ENCODE measurements at places on chromosomes 16 and 17.

DNA sequence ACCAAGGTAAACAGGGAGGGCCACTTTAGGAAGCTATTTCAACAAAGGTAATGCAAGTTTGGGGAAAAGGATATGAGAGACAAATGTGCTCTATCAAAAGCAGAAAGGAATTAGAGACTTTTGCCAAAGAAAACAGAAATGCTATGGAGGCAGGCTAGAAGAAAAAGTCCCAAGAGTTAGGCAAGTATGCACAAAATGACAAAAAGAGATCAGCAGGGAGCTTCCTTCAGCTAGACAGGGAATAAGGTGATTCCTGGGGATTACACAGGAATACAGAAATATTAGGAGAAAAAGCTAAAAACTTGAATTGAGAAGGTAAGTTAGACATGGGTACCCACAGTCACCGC lies 2.4 kb downstream of the FXR2 start:
- no peak for DNase-seq

DNA sequence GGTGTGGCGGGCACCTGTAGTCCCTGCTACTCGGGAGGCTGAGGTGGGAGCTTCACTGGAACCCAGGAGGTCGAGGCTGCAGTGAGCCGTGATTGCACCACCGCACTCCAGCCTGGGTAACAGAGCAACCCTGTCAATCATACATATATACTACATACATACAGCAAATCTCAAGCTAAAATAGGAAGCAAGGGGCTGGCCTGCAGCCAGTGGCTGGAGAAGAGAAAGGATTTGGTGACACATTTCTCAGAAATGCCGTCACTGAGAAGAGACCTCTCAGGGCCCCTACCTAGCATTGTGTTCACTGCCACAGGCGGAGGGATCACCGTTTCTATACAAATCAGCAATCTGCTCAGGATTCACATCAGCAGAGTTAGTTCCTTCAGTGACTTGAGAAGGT lies 16.9 kb downstream of the NARF start:
- peak; percentile 71 for DNase-seq

DNA sequence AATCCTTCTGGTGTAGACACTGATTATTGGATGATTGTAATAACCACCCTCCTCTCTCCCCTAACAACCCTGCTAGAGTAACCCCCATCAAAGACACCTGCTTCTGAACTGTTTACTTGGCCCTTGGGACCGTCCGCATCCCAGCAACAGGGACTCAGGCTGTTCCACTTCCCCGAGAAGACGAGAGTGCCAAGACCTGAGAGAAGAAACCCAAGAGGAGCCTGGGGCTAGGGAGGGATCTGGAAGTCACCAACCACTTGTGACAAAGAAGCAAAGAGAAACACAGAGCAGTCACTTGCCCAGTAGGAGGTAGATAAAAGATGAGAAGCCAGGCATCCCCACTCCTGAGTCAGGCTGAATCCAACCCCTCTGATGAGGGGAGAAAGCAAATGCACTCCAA lies 84.3 kb downstream of the CDH11 start:
- no peak for DNase-seq

GRCh38 chr16:57032931-57033330 lies 43.6 kb downstream of the NLRC5 start:
- no peak for DNase-seq

- DNase-seq = no peak
Measured at GRCh38 chr17:76914937-76915336, 46.7 kb downstream of the MGAT5B start.

- no peak for DNase-seq
Measured at GRCh38 chr17:74856112-74856511, 3.6 kb downstream of the GRIN2C start.

DNA sequence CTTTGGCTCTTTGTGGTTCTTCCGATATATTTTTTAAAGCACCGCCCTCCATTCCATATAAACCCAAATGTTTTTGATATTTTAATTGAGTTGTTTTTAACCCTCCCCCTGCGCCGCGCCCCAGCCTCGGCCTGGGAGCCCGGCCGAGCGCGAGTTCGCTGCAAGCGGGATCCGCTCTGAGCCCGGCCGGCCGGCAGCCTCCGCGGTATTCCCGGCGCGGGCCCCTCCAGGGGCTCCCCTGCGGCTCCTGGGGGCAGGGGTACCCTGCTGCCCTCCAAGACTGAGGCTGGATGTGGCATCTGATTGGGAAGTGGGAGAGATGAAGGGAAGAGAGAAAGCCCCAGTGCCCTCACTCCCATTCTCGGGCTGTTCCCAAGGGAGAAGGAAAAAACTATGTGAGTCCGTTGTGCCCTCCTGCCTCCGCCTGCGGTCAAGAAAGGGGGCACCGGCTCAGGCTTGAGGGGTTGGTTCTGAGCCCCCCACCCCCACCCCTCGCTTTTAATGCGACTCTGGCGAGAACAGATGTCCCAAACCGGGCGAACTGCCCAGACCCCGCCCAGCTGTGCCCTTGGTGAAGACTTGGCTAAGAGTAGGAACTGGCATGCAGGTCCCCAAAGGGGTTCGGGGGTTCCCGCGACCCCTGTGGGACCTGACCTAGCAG lies 8.6 kb downstream of the NEUROD2 start:
- no peak for DNase-seq

DNA sequence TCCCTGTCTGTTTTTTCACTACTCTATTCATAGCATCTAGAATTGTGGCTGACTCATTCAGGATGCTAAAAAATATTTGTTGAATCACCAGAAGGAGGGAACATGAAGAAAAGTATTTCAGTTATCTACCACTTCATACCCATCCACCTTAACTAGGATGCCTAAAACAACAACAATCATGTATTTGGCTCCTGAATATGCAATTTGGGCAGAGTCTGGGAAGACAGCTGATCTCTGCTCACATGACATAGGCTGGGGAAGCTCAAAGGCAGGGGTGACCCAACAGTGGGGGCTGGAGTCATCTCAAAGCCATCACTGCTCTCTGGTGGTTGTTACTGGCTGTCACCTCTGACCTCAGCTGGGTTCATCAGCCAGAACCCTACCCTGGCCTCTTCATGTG lies 80.1 kb upstream of the RPL38 start:
- DNase-seq = no peak

- no peak for DNase-seq
Measured at GRCh38 chr16:88993166-88993761, 16.3 kb upstream of the CBFA2T3 start.
